Spleen (tissue), 13 donors: ENCODE measurements at places on chromosomes 2 and 18.

DNA sequence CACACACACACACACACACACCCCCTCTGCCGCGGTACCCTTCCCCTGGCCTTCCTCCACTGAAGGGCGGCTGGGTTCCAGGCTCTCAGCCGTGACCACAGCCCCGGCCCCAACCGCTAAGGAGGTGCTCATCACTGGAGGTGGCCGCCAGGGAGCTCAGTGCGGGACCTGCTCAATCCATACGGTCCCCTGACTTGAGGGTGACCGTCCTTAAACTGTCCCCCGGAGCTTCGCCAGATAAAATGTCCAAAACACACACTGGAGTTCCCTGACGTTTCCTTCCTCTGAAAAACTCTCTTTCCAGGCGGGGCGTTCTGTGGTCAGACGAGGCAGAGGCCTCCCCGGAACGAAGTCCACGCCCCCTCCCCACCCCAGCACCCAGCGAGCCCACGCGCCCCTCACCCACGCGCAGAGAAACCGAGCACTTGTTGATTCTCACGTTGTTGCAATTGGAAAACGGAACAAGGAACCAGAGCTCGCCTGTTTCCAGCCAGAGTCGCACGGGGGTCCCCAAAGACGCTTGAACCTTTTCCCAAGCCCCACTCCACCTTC is 1.4 kb downstream of the MBP start:
- DNase-seq: peak; percentile 91

- DNase-seq: no peak
These were observed 84.8 kb upstream of the POU3F3 start for GRCh38 chr2:104769096-104769495.

DNA sequence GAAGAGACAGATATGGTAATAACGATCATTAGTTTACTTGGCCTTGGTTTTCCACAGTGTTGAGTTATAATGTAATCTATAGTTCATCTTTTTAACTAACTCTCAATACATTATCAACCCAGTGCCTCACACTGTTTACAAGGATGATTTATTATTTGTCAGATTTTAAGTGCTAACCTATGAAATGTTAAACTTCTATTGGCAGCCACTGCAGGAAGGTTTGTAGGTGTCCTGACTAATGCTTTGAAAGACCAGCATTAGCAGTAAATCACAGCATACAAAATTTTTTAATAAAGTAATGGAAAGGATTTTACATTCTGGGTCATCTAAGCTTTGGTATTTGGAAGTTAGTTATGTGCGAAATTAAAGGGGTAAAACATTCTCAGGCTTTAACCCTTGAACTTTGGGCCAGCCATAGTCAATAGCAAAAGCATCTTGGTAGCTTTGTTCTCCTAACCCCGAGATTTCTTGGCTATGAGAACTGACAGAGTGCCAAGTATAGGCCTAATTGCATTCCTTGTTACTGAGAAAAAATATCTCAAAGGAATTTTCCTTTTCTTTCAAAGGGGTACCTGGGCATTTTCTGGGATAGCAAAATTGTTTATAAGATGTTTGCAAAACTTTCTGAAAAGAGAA is 30.6 kb downstream of the SPATS2L start:
- no peak for DNase-seq

DNA sequence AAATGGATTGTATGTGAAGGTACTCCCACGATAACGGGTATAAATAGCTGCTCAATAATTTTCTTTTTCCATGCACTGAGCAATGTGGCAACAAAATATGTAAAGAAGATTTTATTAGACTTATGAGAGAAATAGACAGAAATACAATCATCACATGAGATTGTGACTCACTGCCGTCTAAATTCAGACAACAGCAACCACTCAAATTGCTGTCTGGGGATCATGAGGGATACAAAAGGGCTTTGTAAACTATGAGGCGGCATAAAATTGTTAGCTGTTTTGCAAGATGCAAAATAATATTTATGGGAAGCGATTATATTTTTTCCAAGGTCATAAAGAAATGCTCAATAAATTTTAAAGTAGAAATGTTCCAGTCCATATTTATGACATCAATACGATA is 259.1 kb upstream of the AGAP1 start:
- DNase-seq: no peak

DNA sequence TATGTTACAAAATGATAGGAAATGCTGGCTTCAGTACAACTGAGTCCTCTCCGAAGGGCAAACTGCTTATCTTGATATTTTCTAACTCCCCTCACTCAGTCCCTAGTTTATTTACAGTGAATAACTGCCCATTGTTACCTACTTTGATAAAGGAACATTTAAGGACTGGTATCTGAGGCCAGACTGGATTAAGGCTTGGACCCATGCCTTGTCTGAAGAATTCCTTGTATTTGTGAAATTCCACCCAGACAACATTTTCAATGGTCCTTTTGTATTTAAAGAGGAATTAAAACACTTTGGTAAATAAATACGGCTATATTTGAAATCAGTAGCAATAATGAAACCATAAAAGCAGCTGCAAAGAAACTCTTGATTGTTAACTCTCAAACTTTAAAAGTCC is 58.3 kb downstream of the PELI1 start:
- DNase-seq: no peak

GRCh38 chr2:206873423-206873822 is 65.9 kb upstream of the CPO start:
- no peak for DNase-seq

- no peak for DNase-seq
These were observed 228.7 kb upstream of the SIX2 start for GRCh38 chr2:45237850-45238542.
